ENCODE measurements at places on chromosomes 12 and 14.

DNA sequence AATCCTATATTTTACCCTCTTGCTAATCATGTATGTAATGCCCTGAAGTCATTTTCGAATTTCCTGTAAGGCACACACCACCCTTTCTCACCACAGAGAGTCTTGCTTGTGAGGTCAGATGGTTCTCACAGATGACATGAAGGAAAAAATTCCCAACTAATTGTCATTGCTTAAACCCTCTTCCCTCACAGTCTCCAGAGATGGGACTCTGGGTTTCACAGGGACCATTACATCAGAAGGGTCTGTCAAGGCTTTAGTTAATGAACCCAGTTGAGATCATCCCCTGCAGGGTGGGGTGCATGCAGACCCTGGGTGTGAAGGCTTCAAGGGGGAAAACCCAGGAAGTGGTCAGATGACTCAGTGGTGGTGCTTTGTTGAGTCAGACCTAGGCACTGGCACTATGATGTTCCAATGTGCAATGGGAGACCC is 229.6 kb downstream of the BCAT1 start:
- DNase-seq, result no peak

- DNase-seq, result no peak
Observed at GRCh38 chr14:30751646-30752416, 122.5 kb upstream of the COCH start.

DNA sequence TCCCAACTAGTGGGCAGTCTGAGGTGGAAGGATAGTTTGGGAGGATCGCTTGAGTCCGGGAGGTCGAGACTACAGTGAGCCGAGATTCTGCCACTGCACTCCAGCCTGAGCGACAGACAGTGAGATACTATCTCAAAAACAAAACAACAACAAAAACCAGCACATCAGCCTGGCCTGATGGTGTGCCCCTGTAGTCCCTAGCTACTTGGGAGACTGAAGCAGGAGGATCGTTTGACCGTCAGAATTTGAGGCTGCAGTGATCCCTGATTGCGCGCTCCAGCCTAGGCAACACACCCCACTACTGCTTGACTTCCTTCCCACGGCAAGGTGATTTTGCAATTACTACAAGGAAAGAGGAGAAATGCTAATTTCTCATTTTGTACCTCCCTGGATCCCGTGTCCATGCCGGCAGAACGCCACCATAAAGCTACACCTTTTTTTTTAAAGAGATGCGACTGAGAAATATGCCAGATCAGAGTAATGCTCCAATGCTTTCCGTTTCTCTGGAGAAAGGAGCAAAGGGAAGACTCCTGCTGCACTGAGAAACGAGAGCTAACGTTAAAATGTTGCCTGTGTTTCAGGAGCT is 672 bp upstream of the SCFD1 start:
- no peak for DNase-seq

GRCh38 chr12:48414021-48414420 is 58.3 kb upstream of the ANP32D start:
- no peak for DNase-seq

DNA sequence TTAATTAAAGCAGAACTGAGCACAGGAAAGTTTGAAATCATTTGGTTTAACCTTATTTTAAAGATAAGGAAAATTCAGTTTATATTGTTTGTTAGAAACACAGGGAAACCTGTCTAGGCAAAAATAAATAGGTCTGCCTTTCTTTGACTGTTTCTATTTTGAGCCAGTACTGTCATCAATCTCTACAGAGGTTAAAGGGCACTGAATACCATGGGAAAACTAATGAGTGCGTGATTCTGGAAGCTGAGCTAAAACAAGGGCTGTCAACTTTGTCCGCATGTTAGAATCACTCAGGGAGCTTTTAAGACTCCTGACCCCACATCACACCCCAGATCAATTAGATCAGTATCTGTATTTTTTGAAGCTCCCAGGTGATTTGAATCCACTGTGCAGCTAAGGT is 38.8 kb downstream of the NOPCHAP1 start:
- no peak for DNase-seq

- no peak for DNase-seq
Observed at GRCh38 chr12:125519026-125519651, 453.9 kb downstream of the AACS start.

- DNase-seq, result no peak
Observed at GRCh38 chr14:63564318-63564717, 21.1 kb upstream of the PPP2R5E start.

GRCh38 chr14:99758121-99758821 is 34.9 kb upstream of the EML1 start:
- DNase-seq, result no peak

DNA sequence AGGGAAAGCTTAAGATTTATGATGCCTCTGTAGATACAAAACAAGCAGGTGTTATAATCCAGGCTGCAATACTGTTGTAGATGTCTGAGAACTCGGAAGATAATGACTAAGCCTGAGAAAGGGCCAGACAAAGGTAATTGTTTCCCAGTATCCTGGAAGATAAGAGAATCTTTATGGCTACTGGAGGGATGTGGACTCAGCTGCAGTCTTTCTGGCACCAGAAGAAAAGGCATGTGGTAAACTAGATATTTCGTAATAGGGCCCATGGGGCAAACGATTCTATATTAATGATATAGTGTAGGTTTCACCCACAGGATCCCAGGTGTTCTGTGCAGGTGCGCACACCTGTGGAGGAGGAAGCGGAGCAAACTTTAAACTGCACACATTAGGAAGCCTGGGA is 9.2 kb upstream of the APOLD1 start:
- DNase-seq, result no peak

DNA sequence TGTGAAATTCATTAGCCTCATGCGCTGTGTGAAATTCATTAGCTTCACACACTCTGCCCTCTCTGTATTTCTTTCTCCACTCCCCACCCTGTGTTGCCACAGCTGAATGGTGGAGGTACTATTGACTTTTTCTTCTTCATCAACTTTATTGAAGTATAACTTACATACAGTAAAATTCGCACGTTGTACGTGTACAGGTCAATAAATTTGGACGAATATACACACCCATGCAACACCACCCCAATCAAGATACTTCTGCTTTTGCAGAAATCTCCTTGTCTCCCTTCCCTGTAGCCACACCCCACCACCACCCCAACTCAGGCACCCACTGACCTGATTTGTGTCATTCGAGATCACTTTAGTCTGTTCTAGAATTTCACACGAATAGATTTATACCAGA is 51.8 kb downstream of the FBXL14 start:
- DNase-seq, result no peak
